ENCODE measurements at places on chromosomes 5 and 9. TPM values are rescaled to one million over a fixed set of nuclear protein-coding genes. Genes with fewer than 3 reads are reported as not detected.
A peak's percentile ranks its signal among the peaks of the same experiment; 100 is the strongest.

- no peak for DNase-seq
Measured at GRCh38 chr9:20437476-20437875, 184.8 kb downstream of the MLLT3 start.

GRCh38 chr5:142065273-142065672, 43.3 kb upstream of the NDFIP1 start:
- DNase-seq: no peak

DNA sequence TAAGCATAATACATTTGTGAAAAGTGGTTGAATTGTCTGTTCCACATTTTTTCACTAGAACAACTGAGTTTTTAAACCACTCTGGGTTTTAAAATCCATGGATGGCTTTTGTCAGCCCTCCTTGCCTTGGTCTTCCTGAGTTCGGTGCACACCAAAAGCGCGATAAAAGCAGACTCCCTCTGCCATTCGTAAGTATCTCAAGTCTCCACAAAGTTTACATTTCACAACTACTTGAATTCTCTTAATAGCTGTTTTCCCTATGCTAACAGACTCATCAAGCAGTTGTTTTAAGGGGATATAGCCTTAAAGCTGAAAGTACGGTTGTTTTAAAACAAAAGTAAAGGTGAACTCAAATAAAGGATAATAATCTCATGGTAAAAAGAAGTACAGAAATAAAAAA, 52.9 kb downstream of the GLIS3 start:
- DNase-seq: no peak

GRCh38 chr5:38845526-38846378, at the start of gene OSMR:
OSMR (plus strand) TSS chr5:38846012; CDS start chr5:38869045, 23,033 bp downstream.
- DNase-seq: peak; percentile 90

GRCh38 chr9:121620777-121621449, 30.5 kb upstream of the DAB2IP start:
- DNase-seq: no peak

GRCh38 chr5:68344447-68345111, 129.0 kb downstream of the PIK3R1 start:
- DNase-seq: no peak

- no peak for DNase-seq
Measured at GRCh38 chr9:136562746-136563495, 17.1 kb upstream of the NOTCH1 start.

GRCh38 chr9:122212473-122213004, 16.2 kb downstream of the LHX6 start:
- no peak for DNase-seq

- no peak for DNase-seq
Measured at GRCh38 chr5:146529984-146530383, 14.0 kb upstream of the GPR151 start.

- no peak for DNase-seq
Measured at GRCh38 chr9:109859447-109859846, 79.4 kb downstream of the PALM2AKAP2 start.

GRCh38 chr5:67221487-67222242, 25.1 kb upstream of the CD180 start:
- DNase-seq: peak; percentile 73

DNA sequence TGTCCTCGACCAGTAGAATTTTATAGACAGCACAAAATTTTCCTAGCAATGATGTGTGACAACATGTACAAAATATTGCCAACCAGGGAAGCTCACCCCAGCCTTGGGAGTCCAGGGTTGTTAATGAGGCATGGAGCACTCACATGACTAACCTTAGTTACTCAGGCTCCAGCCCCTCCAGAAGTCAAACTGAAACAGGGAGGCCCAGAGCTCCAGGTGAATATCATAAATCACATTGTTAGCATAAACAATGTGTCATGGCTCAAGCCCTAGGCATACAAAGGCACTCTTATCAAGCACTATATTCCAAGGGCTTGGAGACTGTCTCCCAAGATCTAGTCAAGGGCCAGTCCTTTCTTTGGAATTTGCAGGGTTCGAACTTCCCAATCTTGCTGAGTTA, 44.4 kb downstream of the TNFAIP8 start:
- DNase-seq: no peak

The PTGER4 gene
- 83.2 TPM for total RNA-seq

The RELL2 gene
- 12.8 TPM for total RNA-seq
